ENCODE measurements at places on chromosomes 6 and 20. TPM values are rescaled to one million over a fixed set of nuclear protein-coding genes. Genes with fewer than 3 reads are reported as not detected.

Gene PROKR2
- total RNA-seq = not detected

Gene C20orf202
- total RNA-seq = not detected

Gene TRIM40
- not detected for total RNA-seq

Gene BIRC7
- not detected for total RNA-seq

Gene WFDC12
- total RNA-seq = not detected

Gene DEFB121
- total RNA-seq = not detected

Gene C20orf144
- not detected for total RNA-seq

Gene DEFB129
- total RNA-seq = not detected

Gene KCNS1
- not detected for total RNA-seq

Gene KIF13A
- 31.5 TPM for total RNA-seq

Gene HTR1E
- total RNA-seq = not detected

Gene ZBTB12
- 0.53 TPM for total RNA-seq

Gene HSPA1L
- total RNA-seq = 0.87 TPM

Gene KHDC1
- total RNA-seq = 2.2 TPM

Gene SASH1
- 8.8 TPM for total RNA-seq

Gene THEMIS
- total RNA-seq = not detected

Gene VGLL2
- not detected for total RNA-seq

Gene C6orf132
- total RNA-seq = not detected

Gene TMEM14C
- total RNA-seq = 281 TPM

Gene FBXO9
- 39.6 TPM for total RNA-seq

Gene PI16
- not detected for total RNA-seq

Gene PSORS1C2
- total RNA-seq = not detected

Gene COL21A1
- total RNA-seq = 12.6 TPM

Gene TOP1
- 15.4 TPM for total RNA-seq

Gene PLEKHG1
- total RNA-seq = 0.08 TPM

Gene UNC5CL
- not detected for total RNA-seq

Gene FAM50B
- 0.58 TPM for total RNA-seq

Gene OTOR
- not detected for total RNA-seq

Gene ENPP1
- 21.5 TPM for total RNA-seq

Gene DEFB132
- not detected for total RNA-seq

Gene EFCAB8
- total RNA-seq = 0.06 TPM

Gene PLCB4
- 4.0 TPM for total RNA-seq

Gene NANP
- 7.6 TPM for total RNA-seq

Gene PBOV1
- total RNA-seq = not detected
